A549 (cell line): ENCODE measurements at places on chromosomes 6 and 20. TPM values are rescaled to one million over a fixed set of nuclear protein-coding genes. Genes with fewer than 3 reads are reported as not detected.

Gene MYBL2
- polyA plus RNA-seq = 48.9 to 59.5 TPM (median 53.7 TPM) in 3 replicates

Gene SNRNP48
- 12.8 to 13.9 TPM (median 13.0 TPM) in 3 replicates for polyA plus RNA-seq

Gene KIAA0408
- polyA plus RNA-seq = 2.7 to 3.0 TPM (median 2.9 TPM) in 3 replicates

GRCh38 chr6:155010940-155011339, 15.8 kb downstream of the TIAM2 start:
- no peak for DNase-seq

GRCh38 chr6:1118287-1118647, 193.6 kb upstream of the FOXQ1 start:
- DNase-seq = no peak
